ENCODE measurements at places on chromosomes 3 and 15.
A peak's percentile ranks its signal among the peaks of the same experiment; 100 is the strongest.

DNA sequence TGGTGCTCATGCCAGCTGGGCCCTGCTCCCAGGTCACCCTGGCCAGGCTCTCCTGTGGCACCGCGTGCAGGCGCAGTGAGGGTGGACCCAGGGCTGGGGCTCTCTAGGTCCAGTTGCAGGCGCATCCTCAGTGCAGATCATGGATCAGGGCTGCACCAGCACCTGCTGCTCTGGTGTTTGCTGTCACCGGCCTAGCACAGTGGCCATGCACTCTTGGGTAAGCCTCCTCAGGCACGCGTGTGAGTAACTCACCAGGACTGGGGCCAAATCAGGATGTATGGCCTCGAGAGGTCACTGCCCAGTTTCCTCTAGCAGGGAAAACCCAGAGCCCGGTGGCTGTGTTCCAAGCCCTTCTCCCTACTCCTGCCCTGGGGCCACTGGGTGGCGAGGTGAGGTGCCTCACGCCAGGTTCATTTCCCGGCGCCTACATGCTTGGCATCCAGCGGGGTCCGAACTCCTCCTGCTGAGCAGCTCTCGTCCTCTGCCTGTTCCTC is 45.5 kb upstream of the SLC41A3 start:
- no peak overlapping the region for H3K4me3 ChIP-seq
- no peaks in the 10 kb centered on the region for H3K4me1 ChIP-seq
- H3K36me3 ChIP-seq, result no peaks in the 10 kb centered on the region

DNA sequence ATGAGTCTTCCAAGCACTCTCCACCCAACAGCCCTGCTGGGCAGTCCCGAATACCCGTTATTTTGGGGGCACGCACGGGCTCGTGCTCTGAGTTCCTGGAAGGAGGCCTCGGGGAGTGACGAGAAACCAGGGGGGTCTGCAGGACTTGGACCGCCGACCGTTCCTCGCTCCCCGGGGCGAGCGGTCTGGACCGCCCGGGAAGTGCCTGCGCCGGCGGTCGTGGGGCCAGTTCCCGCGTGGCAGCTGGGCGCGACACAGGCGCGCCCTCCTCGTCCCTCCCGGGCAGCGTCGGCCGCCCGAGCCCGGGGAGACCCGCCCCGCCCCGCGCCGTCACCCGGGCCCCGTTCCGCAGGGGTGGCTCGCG is 387 bp downstream of the GNB4 start:
- H3K36me3 ChIP-seq, result no peaks in the 10 kb centered on the region
- DNase-seq, result no peak
- H3K4me3 ChIP-seq, result peak overlapping the region; percentile 84
- H3K27me3 ChIP-seq, result no peaks in the 10 kb centered on the region

GRCh38 chr15:89936786-89937265 is 24.1 kb upstream of the ARPIN start:
- H3K4me1 ChIP-seq, result peaks cover 5% of the 10 kb centered on the region
- H3K36me3 ChIP-seq, result no peaks in the 10 kb centered on the region
- no peak for DNase-seq
- no peak overlapping the region for H3K27ac ChIP-seq

- no peaks in the 10 kb centered on the region for H3K27me3 ChIP-seq
- H3K27ac ChIP-seq, result no peak overlapping the region
- no peak for DNase-seq
- no peaks in the 10 kb centered on the region for H3K4me1 ChIP-seq
These were observed 351.9 kb downstream of the LSAMP start for GRCh38 chr3:116093374-116093773.

GRCh38 chr15:74616996-74617395 is 1.4 kb downstream of the CLK3 start:
- no peaks in the 10 kb centered on the region for H3K36me3 ChIP-seq
- DNase-seq, result no peak
- peaks cover 63% of the 10 kb centered on the region for H3K4me1 ChIP-seq

- H3K4me1 ChIP-seq, result no peaks in the 10 kb centered on the region
- DNase-seq, result no peak
- H3K36me3 ChIP-seq, result no peaks in the 10 kb centered on the region
- H3K4me3 ChIP-seq, result no peak overlapping the region
- H3K27ac ChIP-seq, result no peak overlapping the region
These were observed 14.4 kb upstream of the ROBO2 start for GRCh38 chr3:77025471-77025870.

- H3K36me3 ChIP-seq, result no peaks in the 10 kb centered on the region
- no peak for DNase-seq
- H3K4me1 ChIP-seq, result no peaks in the 10 kb centered on the region
These were observed 275.8 kb downstream of the SQOR start for GRCh38 chr15:45910671-45911070.

- H3K4me1 ChIP-seq, result no peaks in the 10 kb centered on the region
- no peak overlapping the region for H3K27ac ChIP-seq
- no peaks in the 10 kb centered on the region for H3K27me3 ChIP-seq
- H3K36me3 ChIP-seq, result no peaks in the 10 kb centered on the region
- DNase-seq, result no peak
These were observed 28.9 kb downstream of the CFAP91 start for GRCh38 chr3:119731560-119732343.

GRCh38 chr3:163018664-163019063 is 1522.1 kb downstream of the OTOL1 start:
- H3K27ac ChIP-seq, result no peak overlapping the region
- DNase-seq, result no peak
- H3K4me3 ChIP-seq, result no peak overlapping the region
- no peaks in the 10 kb centered on the region for H3K4me1 ChIP-seq

- peaks cover 22% of the 10 kb centered on the region for H3K27me3 ChIP-seq
- no peaks in the 10 kb centered on the region for H3K4me1 ChIP-seq
- no peak for DNase-seq
- H3K27ac ChIP-seq, result no peak overlapping the region
These were observed 66.1 kb downstream of the NOX5 start for GRCh38 chr15:69080295-69081248.

DNA sequence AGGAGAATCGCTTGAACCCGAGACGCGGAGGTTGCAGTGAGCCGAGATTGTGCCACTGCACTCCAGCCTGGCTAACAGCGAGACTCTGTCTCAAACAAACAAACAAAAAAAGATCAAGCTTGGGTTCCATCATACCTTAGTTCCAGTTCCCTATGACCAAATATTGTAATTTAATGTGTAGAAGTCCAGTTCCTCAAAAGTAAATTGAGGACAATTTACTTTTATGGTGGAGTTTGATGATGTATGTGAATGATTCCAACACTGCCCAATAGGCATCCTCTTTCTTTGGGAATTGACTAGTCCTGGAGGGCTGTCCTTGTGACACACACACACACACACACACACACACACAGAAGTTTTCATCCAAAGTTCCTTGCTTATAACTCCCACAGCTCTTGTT is 2.8 kb upstream of the PKM start:
- no peak for DNase-seq
- no peak overlapping the region for H3K4me3 ChIP-seq
- H3K36me3 ChIP-seq, result no peaks in the 10 kb centered on the region
- H3K27ac ChIP-seq, result no peak overlapping the region

GRCh38 chr3:128956440-128956839 is 37.4 kb downstream of the CFAP92 start:
- no peak for DNase-seq
- no peaks in the 10 kb centered on the region for H3K4me1 ChIP-seq
- no peak overlapping the region for H3K27ac ChIP-seq

DNA sequence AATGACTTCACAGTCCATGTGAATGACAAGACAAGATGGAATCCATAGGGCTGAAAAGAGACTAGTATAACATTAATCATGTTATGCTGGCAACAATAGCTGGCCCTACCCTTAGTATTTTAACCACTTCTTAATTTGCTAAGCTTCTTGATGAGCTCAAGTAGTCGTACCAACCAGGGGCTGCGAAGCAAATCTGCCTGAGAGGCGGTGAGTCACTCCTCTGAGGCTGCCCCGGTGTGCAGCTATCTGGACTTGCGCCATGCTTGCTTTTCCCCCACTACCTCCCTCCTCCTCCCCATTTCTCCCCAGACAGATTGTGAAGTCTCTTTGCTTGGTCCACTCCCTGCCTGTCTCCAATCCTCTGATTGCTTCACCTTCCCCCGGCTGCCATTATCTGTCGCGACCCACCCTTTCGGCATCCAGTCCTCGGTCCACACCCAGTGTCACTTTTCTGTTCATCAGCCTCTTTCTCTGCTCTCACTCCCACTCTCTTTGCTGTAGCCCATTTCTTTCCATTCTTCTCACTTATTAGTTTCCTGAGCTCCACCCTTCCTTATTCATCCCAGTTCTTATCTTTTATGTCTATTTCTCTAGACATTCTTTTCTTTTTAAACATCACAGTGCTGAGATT is 42.7 kb downstream of the DUT start:
- H3K4me3 ChIP-seq, result no peak overlapping the region
- no peak for DNase-seq
- peaks cover 35% of the 10 kb centered on the region for H3K27me3 ChIP-seq
- H3K36me3 ChIP-seq, result no peaks in the 10 kb centered on the region
- H3K27ac ChIP-seq, result no peak overlapping the region

GRCh38 chr3:149037684-149038083 is 46.3 kb downstream of the GYG1 start:
- H3K4me3 ChIP-seq, result no peak overlapping the region
- no peaks in the 10 kb centered on the region for H3K4me1 ChIP-seq
- no peaks in the 10 kb centered on the region for H3K27me3 ChIP-seq
- peaks cover 9% of the 10 kb centered on the region for H3K36me3 ChIP-seq
- DNase-seq, result no peak

GRCh38 chr3:125219261-125219701 is 6.7 kb upstream of the SLC12A8 start:
- peaks cover 2% of the 10 kb centered on the region for H3K4me1 ChIP-seq
- no peak overlapping the region for H3K4me3 ChIP-seq
- peaks cover 8% of the 10 kb centered on the region for H3K27me3 ChIP-seq
- DNase-seq, result no peak
- H3K36me3 ChIP-seq, result no peaks in the 10 kb centered on the region

- H3K36me3 ChIP-seq, result no peaks in the 10 kb centered on the region
- H3K4me3 ChIP-seq, result no peak overlapping the region
- peaks cover 6% of the 10 kb centered on the region for H3K27me3 ChIP-seq
- DNase-seq, result no peak
These were observed 127.8 kb downstream of the SYNPR start for GRCh38 chr3:63405882-63406281.

DNA sequence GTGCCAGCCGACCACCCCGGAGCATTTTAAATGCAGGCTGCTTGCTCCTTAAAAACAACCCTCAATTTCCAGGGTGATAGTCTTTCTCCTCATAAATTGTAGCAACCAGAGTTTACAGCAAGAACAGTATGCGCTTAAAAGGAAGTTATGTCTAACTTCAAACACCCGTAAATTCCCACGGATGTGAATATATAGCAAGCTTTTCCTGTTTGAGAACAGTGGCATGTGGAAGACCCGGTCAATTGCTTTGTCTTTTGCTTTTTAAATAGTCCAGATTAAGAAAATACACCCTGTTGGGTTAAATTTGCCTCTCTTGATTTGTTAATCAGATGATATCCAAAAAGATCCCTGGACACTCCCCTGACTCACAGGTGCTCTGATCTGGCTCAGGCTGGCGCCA is 20.8 kb downstream of the MRPS25 start:
- H3K27ac ChIP-seq, result no peak overlapping the region
- H3K4me3 ChIP-seq, result no peak overlapping the region
- H3K4me1 ChIP-seq, result peaks cover 14% of the 10 kb centered on the region
- H3K27me3 ChIP-seq, result no peaks in the 10 kb centered on the region
- H3K36me3 ChIP-seq, result peaks cover 15% of the 10 kb centered on the region
- no peak for DNase-seq

GRCh38 chr3:142647856-142648255 is 51.7 kb downstream of the PLS1 start:
- no peak for DNase-seq
- no peaks in the 10 kb centered on the region for H3K36me3 ChIP-seq
- H3K4me1 ChIP-seq, result no peaks in the 10 kb centered on the region
- no peak overlapping the region for H3K4me3 ChIP-seq
- H3K27ac ChIP-seq, result no peak overlapping the region

GRCh38 chr3:14425581-14426304 is 23.3 kb downstream of the SLC6A6 start:
- H3K36me3 ChIP-seq, result no peaks in the 10 kb centered on the region
- H3K27me3 ChIP-seq, result no peaks in the 10 kb centered on the region
- H3K4me3 ChIP-seq, result peak overlapping the region; percentile 81
- peak overlapping the region; percentile 87 for H3K27ac ChIP-seq

GRCh38 chr3:148625095-148625736 is 72.5 kb upstream of the AGTR1 start:
- no peaks in the 10 kb centered on the region for H3K4me1 ChIP-seq
- no peaks in the 10 kb centered on the region for H3K36me3 ChIP-seq
- no peak overlapping the region for H3K4me3 ChIP-seq
- no peaks in the 10 kb centered on the region for H3K27me3 ChIP-seq
- DNase-seq, result no peak

DNA sequence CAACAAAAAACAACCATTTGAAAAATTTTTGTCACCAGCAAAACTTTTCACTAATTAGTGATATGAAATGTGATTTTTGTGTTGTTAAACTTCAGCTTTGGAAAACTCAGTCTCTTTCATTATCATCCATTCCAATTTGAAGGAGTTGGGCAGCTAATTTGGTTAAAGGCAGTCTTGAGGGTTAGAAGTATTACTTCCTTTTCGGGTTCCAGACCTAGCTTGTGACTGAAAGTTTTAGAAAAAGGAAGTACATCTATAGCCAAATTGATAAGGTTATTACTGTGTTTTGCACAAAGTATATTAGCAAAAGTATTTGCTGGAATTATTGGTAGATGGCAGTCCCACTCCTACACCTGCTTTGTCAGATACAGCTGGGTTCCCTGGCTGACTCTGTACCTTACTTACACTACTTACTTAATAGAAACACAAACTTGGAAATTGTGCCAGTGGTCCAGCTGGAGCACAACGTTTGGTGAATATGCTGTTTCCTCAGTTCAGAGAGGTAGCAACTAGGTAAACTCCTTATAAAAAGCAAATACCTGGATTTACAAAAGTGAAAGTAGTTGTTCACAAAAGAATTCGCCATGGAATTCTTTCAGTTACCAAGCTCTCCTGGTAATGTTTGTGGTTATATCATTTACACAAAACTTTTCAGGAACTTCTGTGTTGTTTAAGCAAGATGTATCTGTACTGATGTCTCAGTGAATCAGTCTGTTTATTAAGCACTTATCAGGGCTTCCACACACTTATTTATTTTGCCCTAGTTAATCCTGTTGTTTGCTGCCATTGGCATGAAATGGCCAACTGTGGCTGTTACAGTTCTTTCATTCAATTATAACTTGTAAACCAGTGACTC is 31.6 kb downstream of the TIPARP start:
- peak; percentile 45 for DNase-seq
- H3K4me1 ChIP-seq, result peaks cover 26% of the 10 kb centered on the region
- H3K27me3 ChIP-seq, result no peaks in the 10 kb centered on the region
- H3K36me3 ChIP-seq, result no peaks in the 10 kb centered on the region
- no peak overlapping the region for H3K27ac ChIP-seq
- H3K4me3 ChIP-seq, result peak overlapping the region; percentile 33

GRCh38 chr3:114673481-114673880 is 379.7 kb downstream of the TIGIT start:
- H3K36me3 ChIP-seq, result peaks cover 6% of the 10 kb centered on the region
- no peak overlapping the region for H3K27ac ChIP-seq
- no peak overlapping the region for H3K4me3 ChIP-seq
- no peaks in the 10 kb centered on the region for H3K27me3 ChIP-seq
- no peak for DNase-seq

- no peak overlapping the region for H3K27ac ChIP-seq
- no peak overlapping the region for H3K4me3 ChIP-seq
- no peaks in the 10 kb centered on the region for H3K36me3 ChIP-seq
- no peak for DNase-seq
- peaks cover 4% of the 10 kb centered on the region for H3K27me3 ChIP-seq
- H3K4me1 ChIP-seq, result no peaks in the 10 kb centered on the region
These were observed 45.8 kb downstream of the KLF15 start for GRCh38 chr3:126311338-126311978.

Data from naive B cell (primary cell).